Stimulated activated CD4-positive, alpha-beta T cell treated with anti-CD3 and anti-CD28 coated beads, Interleukin-1b, Interleukin-23, amount 100 ng/mL, for 1 hour (primary cell): ENCODE measurements at places on chromosomes 4 and X.

- DNase-seq: no peak
Measured at GRCh38 chr4:140141210-140141835, 12.7 kb downstream of the MAML3 start.

DNA sequence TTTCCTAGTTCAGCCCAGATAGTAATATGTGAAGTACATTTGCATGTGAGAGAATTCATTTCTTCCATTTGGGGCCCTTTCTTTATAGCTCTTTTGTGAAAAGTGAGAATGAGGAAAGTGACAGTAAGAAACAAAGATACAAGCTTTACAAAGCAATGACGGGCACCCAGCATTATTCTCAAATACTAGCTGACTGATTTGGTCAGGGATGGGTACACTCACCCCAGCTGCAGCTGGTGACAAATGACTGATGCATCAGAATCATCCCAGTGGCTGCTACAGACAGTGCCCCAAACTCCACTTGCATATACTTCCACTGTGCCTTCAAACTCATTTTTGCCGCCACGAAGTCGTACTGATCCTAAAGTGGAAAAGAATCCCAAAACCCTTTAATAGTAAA is 14.8 kb downstream of the PRSS12 start:
- DNase-seq: no peak

DNA sequence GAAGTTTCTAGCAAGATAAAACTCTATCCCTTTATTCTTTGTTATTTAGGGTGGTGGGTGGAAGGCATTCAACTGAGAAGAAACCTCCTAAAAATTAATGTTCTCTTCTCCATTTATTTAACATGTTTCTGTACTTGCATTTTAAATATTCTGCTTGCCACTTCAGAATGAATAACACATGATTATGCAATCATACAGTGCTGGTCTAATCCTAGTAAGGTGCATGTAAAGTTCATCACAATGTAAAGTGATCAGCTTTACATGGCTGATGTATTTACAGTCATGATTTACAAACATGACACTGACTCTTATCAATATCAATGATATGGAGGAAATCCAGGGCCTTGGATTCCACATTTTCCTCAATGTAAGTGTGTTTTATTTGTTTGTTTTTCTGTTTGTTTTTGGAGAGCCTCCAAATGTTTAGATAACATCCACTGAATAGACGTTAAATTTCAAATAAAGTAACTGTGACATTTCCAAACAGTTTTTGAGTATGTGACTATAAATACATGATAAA is 342.1 kb upstream of the CTSO start:
- no peak for DNase-seq

GRCh38 chr4:38008571-38009021 is 48.4 kb downstream of the PTTG2 start:
- no peak for DNase-seq

DNA sequence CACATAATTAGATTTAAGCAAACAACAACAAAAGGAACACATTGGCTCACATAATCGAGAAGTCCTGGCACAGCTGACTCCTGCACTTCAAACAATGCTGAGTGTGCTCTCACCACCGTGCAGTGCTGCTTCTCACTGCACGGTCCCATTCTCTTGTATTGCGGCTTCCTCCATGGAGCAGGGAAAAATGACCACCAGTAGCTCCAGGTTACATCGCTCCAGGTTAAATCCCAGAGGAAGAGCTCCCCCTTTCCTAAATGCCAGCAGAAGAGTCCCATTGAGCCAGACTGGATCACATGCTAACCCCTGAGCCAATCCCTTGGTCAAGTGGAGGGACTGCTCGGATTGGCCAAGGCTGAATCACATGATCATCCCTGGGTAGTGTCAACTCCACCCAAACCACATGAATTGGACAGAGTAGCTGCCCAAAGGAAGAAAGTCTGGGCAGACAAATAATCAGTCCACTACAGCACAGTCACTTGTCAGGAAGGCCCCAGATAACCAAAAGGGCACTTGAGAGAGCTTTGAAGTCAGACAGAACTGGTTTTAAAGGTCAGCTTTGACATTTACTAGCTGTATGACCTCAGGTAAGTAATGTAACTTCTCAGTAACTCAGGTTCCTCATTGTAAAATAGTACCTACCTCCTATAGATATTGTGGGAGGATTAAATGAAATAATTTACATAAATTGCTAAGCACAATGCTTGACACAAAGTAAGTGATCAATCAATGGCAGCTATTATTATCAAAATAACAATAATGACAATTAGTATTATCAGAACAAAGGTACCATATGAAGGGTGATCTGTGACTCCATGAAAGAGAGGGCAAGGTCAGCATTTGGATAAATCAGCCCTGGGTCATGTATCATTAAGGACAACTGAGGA is 14.3 kb downstream of the TEC start:
- DNase-seq: no peak

DNA sequence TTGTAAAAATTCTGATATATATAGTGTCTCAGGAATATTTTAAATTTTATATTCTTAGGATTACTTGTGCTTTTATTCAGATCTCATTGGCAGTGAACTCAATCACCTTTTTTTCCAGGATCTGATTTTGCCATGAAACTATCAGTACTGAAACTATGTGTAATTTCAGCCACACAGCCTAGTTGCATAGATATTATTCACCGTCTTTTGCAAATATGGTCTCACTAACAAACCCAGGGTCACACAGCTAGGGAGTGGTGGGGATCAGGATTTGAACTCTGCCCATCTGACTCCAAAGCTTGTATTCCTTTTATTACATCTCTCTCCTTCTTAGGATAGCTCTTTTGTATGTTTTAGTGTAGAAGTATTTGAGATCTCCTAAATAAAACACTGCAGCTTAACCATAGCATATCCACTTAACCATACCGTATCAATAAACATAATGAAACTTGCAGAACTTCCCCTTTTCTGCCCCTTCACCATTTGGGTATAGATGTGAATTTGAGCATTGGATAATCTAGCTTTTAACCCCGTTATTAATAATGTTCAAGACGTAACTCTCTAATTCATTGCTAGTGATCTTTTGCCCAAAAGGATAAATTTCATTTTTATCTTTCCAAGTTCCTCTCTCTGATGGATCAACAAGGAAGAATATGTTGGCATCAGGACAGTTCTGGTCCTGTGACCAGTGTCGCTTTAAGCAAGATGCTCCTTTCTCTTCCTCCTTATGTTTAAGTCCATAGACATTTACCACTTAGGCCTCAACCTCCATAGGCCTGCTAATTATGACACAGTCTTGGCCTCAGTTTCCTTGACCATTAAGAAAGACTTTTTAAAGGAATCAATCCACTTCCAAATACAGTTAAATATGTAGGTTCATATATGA is 74.6 kb downstream of the RAPGEF2 start:
- no peak for DNase-seq

DNA sequence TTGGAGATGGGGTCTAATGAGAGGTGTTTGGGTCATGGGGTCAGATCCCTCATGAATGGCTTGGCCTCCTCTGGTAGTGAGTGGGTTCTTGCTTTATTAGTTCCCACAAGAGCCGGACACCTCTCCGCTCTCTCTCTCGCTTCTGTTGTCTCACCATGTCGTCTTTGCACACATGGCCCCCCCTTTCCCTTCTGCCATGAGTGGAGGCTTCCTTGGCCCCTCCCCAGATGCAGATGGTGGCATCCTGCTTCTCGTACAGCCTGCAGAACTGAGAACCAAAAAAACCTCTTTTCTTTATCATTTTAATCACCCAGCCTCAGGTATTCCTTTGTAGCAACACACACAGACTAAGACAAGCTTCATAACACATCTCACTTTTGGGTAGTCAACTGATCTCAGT is 49.6 kb upstream of the SPRY1 start:
- no peak for DNase-seq

DNA sequence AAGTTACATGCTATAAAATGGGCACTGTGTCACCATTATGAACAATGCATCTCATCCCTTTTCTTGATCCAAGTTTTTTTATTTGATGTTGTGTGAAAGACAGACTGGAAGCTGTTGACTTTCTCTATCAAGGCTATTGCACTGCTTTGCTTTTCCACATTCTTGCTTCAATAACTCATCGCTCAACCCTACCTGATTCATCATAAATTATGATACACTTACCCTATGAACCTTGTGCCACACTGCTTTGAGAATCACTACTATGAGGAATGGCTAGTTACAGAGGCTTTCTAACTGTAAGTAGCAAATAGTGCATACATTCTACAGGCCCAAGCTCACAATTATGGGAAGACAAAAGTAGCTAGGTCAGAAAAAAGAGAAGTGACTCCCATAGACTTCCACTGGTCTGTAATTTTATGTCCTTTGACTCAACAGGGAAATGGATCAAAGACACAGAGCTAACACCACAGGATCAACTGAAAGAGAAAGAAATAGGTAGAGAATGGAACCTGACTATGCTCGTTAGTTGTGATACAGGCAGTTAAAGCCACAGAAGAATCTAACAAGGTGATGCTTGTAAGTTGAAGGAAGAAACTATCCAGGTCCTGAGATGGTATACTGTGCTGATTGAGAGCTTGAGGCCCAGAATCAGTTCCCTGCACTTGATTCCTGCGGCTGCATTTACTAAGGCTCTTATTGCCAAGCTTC is 163.5 kb downstream of the PPP3CA start:
- DNase-seq: no peak

- DNase-seq: no peak
Measured at GRCh38 chr4:23857367-23857959, 32.4 kb downstream of the PPARGC1A start.

GRCh38 chrX:70444326-70444945 is at the start of gene DLG3:
Gene DLG3 (plus strand): TSS chrX:70444835. CDS start chrX:70445202, 367 bp downstream.
- no peak for DNase-seq

DNA sequence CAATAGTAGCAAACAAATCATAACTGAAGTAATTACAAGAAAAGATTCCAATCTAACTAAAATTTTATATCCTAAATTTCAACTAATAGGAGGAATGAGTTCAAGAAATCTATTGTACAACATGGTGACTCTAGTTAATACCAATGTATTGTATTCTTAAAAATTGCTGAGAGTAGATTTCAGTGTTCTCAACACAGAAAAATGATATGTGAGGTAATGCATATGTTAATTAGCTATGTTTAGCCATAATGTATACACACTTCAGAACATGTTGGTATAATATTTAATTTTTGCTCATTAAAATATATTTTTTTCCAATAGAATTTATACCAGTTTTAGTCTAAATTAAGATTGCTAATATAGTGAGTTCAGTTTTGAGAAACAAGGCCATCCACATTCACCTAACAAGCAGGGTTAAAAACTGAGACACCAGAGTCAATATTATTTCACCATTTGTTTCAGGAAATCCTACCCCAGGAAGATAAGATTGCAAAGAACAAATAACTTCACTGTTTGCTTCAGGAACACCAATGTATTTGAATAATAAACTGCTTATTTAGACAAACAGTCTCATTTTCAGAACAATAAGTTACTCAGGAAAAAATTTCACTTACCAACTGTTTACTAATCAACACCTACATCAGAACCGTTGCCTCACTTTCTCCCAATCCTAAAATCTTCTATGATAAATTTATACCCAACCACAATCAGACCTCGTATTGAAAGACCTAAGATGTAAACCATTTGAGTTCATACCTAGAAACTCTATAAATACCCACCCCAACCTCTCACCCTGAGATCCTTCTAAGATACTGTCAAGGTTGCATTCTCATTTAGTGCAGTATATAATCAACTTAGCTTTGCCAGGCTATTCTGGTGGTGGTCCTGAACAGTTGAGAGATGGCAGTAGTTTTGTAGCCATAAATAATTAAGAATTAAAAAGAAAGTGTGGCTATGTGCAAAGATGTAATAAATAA is 132.8 kb downstream of the MAB21L2 start:
- DNase-seq: no peak

DNA sequence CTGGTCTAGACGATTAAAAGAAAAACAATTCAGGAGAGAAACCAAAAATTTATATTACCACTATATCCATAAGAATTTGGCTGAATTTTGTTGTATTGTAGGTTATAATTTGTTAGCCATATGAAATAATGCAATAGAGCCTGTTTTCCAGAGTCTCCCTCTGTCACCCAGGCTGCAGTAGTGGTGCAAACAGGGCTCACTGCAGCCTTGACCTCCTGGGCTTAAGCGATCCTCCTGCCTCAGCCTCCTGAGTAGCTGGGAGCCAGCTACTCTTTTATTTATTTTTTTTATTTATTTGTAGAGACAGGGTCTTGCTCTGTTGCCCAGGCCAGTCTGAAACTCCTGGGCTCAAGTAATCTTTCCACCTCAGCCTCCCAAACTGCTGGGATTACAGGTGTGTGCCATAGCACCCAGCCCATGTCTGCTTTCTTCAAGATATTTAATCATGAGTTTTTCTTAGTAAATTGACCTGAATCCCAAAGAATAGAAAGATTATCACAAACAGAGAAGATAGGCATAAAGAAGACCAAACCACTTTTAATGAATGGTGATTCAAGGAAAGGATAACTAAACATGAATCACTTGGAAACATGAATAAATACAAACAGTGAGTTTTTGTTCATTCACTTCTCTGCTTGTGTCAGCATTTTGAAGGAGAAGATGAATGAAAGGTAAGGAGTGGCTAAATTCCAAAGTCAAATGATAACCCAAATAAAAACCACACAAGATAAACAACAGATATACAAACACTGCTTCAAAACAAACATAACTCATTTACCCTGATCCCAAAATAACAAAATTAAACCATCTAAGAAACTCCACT is 82.1 kb downstream of the PPP3CA start:
- DNase-seq: no peak

- DNase-seq: no peak
Measured at GRCh38 chr4:176274441-176274840, 5.4 kb upstream of the ASB5 start.

DNA sequence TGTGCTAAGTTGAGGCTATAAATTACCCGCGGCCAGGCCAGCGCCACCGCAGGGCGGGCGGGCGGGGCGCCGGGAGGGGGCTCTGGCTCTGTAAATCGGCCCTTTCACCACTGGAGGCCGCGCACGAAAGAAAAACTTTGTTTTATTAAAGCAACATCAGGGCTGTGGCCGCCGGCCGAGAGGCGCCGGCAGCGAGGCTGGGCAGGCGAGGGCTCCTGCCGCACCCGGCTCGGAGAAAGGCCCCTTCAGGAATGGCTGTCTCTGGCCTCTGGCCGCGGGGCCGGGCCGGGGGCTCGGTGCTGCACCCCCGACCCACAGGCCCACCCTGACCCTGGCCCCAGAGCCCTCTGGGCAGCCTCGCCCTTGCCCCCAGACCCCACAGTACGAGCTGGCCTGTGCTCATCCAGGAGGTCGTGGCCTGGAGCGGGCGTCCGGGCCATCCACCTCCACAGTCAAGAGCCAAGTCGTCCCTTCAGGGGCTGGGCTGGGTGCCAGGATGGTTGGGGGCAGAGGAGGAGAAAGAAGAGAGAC is 29.5 kb upstream of the FGFR3 start:
- DNase-seq: no peak

- DNase-seq: no peak
Measured at GRCh38 chr4:101853691-101854090, 63.2 kb downstream of the BANK1 start.

GRCh38 chr4:86938771-86939520 is 4.1 kb downstream of the AFF1 start:
- DNase-seq: no peak

- DNase-seq: no peak
Measured at GRCh38 chr4:19130866-19131265, 1109.3 kb upstream of the LCORL start.

GRCh38 chrX:75989806-75990590 is 182.9 kb upstream of the PBDC1 start:
- DNase-seq: no peak

GRCh38 chr4:86357608-86358007 is 2.2 kb downstream of the MAPK10 start:
- no peak for DNase-seq
